ENCODE measurements at places on chromosomes 2 and 18.

DNA sequence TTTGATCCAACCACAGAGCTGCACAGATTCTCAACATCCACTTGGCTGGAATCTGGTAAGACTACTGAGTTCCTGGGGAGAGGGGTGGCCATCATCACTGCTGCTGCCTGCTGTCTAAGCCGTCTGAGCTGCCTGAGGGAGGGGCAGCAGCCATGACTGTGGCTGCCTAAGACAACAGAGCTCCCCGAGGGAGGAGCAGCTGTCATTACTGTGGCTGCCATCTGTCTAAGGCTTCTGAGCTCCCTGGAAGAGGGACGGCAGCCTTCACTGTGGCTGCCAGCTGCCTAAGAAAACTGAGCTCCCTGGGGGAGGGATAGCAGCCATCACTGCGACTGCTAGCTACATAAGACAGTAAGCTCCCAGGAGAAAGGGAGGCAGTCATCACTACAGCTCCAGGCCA, 584.4 kb downstream of the NR4A2 start:
- DNase-seq: no peak

DNA sequence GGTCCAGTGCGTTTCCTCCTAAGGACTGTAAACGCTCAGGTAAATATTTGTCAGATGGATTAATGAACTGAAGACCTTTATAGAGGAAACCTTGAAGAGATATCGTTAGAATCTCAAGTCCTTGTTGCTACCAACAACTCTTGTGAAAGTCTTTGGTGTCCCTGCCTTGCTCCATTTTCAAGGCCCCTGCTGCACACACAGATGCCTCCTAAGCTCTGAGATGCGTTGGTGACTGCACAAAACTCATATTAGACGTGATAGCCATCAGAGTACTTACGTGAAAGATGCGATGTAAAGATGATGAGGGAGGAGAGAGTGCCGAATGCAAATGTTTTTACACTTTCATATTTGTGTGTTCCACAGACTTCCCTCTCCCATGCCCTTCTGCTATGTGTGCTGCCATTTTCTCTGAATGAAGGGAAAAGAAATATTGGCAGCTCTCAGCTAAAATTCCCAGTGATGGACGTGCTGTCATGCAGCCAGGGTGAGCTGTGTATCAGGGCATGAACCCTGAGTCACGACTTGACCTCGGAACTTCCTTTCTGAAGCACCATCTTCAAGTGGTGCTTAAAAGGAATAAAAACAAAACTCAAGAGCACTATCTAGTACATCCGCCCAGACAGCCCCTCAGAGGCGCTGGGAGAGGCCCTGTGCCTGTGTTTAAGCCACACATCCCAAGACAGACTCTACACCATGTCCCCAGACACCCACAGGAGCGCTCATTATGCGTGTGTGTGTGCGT, 117.4 kb downstream of the FAM210A start:
- no peak for DNase-seq

DNA sequence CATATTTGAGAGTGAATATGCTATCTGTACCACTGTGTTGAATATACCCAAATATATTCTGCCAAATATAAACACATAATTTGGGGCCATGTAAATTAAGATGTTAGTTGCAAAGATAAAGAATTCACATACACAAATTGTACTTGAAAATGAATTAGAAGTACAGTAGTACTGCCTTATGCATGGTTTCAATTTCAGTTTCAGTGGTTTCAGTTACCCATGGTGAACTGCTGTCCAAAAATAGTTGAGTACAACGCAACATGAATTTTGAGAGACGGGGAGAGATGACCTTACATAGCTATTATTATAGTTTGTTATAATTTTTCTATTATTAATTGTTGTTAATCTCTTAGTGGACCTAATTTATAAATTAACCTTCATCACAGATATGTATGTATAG, 1313.0 kb upstream of the FAM98A start:
- DNase-seq: no peak

- no peak for DNase-seq
Measured at GRCh38 chr2:63735931-63736330, 105.8 kb upstream of the UGP2 start.

DNA sequence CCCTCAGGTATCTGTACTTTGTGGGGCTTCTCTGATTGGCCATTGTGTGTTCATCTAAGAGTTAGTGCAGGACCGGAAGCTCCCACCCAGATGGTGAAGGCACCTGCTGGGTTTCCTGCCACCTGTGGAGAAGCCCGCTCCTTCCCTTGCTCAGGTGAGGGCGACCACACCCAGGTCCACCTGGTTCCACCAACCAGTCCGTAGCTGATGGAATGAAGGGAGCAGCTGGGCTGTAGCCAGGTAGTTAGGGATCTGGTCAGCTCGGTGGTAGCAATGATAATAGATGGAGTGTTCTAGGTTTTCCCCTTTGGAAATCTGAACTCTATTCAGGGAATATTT, 16.0 kb downstream of the SH3BP4 start:
- DNase-seq: no peak

- DNase-seq: no peak
Measured at GRCh38 chr2:55134316-55134706, 84.1 kb upstream of the RTN4 start.

DNA sequence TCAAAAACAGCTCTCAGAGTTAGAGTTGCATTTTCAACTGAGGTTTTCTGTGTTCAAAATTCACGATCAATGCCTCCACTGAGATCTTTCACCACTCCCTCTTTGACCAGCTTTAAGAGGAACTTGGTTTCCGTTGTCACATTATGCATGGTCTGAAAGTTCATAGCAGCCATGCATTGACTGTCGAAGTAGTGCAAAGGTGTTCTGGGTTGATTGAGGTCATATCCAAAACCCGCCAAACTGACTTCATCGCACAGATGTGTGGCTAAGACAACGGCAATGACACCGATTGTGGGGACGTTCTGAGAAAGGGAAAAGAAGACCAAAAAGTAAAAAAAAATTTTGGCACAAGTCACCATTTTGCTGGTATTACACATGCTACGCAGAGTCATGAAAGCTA, 48.7 kb downstream of the ST3GAL5 start:
- no peak for DNase-seq

- no peak for DNase-seq
Measured at GRCh38 chr2:13354031-13354430, 637.3 kb downstream of the TRIB2 start.

GRCh38 chr2:133109772-133110171, 439.8 kb upstream of the LYPD1 start:
- no peak for DNase-seq

DNA sequence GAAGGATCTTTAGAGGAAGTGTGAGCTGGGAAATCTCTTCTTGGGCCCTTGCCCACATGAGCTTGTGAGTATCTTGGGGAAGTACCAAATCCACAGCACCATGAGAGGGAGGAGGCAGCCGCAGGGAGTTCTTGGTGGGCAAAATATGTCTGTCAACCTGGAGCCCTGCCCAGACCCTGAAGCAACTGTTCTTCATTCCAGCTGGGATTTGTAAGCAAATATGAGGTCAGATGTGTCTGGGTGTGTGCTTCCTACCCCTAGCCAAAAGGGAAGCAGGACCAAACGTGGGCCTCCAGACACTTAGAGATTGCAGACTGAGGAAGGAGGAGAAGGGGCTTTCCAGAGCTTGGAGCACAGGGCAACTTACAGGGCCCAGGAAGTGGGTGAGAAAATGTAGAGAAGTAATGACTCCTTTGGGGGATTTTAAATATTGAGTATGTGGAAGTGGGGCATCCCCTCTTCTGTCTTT, 41.9 kb downstream of the TMEM247 start:
- no peak for DNase-seq

- no peak for DNase-seq
Measured at GRCh38 chr2:215929602-215930335, 83.6 kb downstream of the MREG start.

DNA sequence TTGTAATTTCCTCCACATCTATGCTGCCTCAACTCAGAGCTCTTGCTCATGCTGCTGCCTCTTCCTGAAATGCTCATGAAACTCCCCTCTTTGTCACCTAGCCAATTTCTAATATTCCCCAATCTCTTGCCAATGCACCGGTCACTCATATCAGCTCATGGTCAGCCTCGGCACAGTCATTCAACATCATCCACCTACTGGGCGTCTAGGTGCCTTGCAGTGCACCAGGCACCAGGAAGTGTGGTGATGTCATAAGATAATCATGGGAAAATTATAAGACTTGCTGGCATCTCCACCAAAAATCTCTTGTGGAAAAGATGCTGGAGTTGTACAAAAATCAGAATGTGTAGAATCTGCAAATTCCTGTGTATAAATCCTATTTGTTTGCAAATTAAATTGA, 52.6 kb upstream of the RAB27B start:
- DNase-seq: no peak

GRCh38 chr2:229314117-229314516, 43.0 kb upstream of the PID1 start:
- DNase-seq: no peak

DNA sequence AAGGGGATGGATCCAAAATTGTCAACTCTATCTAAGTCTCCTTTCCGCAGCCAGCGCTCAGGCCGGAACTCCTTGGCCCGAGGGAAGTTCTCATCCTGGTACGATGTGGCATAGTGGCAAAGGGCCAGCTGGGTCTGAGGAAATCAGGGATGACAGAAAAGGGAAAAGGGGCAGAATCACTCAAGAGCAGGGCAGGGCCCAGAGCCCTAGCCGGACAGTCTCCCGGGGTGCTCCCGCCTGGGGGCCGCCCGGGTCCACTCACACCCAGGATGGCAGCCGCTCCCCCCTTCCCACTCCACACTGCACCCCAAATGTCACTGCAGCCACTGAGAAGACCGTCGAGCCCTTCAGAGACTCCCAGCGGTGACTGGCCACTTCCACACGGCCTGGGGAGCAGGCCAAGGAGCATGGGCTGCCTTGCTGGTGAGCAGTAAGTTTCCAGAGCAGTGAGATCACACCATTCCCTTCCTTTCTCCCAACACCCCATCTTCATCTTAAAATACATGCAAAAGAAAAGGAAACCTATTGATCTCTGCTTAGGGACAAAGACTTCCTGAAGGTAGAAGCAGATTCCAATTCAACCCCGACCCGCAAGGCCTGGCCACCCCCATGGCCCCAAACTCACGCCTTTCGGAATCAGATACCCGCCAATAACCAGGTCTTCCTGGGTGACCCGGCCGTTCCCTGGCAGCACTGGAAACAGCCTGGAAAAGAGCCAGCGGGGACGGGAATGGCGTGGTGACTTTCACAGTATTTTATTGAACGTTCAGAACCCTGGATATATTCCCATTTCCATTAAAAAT, 26.7 kb downstream of the CYP27C1 start:
- DNase-seq: no peak

- no peak for DNase-seq
Measured at GRCh38 chr2:5932556-5933469, 240.6 kb downstream of the SOX11 start.

GRCh38 chr2:45960057-45960863, 308.8 kb downstream of the PRKCE start:
- DNase-seq: no peak

GRCh38 chr2:154392256-154392655, 306.2 kb upstream of the KCNJ3 start:
- no peak for DNase-seq
